Stimulated activated CD4-positive, alpha-beta T cell treated with anti-CD3 and anti-CD28 coated beads, Interleukin-4, amount 100 ng/mL, for 4 hours (primary cell): ENCODE measurements at places on chromosomes 1 and 21.

DNA sequence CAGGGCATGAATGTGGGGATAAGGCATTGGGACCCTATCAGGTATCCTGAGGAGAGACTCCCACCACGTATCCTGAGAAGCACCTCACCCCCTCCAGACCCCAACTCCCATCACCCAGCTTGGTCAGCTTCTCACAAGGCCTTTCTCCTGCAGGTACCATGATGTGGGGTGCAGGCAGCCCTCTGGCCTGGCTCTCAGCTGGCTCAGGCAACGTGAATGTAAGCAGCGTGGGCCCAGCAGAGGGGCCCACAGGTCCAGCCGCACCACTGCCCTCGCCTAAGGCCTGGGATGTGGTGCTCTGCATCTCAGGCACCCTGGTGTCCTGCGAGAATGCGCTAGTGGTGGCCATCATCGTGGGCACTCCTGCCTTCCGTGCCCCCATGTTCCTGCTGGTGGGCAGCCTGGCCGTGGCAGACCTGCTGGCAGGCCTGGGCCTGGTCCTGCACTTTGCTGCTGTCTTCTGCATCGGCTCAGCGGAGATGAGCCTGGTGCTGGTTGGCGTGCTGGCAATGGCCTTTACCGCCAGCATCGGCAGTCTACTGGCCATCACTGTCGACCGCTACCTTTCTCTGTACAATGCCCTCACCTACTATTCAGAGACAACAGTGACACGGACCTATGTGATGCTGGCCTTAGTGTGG lies 1.3 kb downstream of the GPR3 start:
- no peak for DNase-seq

DNA sequence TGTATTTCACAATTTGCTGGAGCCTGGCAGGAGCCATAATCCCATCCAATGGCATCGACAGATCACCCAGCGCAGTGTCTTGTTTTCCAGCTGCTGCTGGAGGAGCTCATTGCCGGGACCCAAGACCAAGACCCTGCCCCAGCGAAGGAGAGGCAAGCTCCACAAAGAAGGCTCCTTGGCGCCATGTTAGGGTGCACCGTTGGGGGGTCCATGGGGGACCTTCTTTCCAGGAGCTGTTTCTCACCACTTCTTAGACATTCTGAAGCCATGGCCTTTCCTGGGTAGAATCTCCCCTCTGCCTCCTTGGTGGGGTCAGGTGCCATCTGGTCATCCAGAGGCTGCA lies 31.1 kb downstream of the AJAP1 start:
- no peak for DNase-seq

DNA sequence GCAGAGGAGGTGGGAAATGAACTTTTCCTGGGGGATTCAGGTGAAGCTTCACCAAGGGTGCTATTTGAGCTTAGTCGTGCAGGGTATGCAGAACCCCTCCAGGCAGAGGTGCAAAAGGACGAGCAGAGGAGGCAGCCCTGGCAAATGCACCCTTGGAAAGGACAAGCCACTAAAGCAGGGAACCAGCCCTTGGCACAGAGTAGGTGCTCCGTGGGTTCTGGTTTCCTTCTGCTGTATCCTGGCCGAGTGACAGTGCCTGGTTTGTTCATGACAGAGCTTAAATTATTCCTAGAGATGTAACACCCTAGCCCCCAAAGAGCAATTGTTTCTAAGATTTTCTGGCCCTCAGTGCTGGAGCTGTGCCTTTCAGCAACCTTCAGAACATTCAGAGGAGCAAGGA lies 73.4 kb upstream of the SYT6 start:
- DNase-seq: no peak

DNA sequence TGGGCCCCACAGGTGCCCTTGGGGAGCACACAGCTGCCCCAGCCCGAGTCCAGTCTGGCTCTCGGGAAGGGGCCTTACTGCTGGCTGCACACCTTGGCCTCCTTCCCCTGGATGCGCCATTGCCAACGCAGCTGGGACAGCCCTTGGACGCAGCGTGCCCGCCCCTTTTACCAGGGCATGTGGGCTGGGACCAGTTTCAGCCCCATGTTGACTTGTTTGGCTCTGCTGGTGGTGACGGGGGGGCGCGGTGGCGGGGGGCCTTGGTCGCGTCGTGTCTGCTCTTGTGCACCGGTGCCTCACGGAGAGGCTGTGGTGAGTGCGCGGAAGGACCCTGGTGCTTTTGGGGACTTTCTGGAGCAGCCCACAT lies 19.6 kb downstream of the SKI start:
- no peak for DNase-seq

- DNase-seq: no peak
These were observed 226.7 kb upstream of the RUNX1 start for GRCh38 chr21:35275776-35276175.

DNA sequence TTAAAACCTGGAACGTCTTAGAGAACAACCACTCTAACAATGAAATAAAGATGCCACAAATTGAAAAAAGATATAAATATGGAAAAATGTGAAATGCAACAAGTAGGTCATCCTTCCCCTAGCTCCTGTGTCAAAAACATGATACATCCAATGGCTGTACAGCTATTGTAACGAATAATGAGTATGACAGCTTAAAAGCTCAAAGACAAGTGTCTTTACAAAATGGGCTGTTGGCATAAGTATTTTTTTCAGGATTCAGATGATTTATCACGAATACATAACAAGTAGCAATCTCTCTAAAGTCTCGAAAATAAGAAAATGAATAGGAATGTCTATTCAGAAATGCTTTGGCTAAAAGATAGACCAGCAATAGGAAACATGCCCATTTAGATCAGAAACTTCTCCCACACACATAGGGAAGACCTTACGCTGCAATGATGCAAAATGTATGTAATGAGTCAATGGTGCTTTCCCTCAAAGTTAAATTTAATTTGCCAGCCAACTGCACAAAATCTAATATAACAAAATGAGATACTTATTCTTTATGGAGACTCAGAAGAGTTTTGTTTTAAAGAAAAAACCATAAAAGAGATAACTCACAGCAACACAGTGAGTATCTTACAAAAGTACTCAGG lies 8.3 kb downstream of the TGFBR3 start:
- DNase-seq: no peak

- no peak for DNase-seq
These were observed 165.3 kb downstream of the TNFSF18 start for GRCh38 chr1:172885411-172885810.
